ENCODE measurements at places on chromosomes 11 and 22. TPM values are rescaled to one million over a fixed set of nuclear protein-coding genes. Genes with fewer than 3 reads are reported as not detected.

DNA sequence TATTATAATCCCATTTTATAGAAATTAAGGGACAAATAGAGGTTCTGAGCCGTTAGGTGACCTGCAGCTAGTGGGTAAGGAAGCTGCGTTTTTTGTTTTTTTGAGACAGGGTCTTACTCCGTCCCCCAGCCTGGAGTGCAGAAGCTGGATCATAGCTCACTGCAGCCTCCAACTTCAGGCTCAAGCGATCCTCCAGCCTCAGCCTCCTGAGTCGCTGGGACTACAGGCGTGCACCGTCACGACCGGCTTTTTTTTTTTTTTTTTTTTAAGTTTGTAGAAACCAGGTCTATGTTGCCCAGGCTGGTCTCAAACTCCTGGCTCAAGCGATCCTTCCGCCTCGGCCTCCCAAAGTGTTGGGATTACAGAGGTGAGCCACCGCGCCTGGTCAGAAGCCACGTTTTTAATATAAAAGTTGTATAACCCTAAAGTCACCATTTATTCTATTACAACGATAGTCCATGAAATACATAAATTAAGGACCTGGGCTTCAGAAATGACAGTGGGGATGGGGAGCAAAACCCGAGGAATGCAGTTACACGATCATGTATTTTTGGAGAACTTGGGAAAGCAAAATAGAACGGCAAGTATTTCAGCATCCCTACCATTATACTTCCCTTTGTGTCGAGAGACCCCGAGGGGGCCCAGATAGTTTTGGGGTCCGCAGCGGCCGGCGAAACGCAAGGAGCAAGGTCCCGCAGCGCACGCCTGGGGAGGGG, 638 bp downstream of the SAAL1 start:
- DNase-seq: no peak

- peak; percentile 85 for DNase-seq
Measured at GRCh38 chr11:75514596-75514995, 11.1 kb downstream of the GDPD5 start.

- no peak for DNase-seq
Measured at GRCh38 chr11:61349916-61350315, 11.8 kb downstream of the CYB561A3 start.

TAF10 gene
- total RNA-seq: 192 TPM

DNA sequence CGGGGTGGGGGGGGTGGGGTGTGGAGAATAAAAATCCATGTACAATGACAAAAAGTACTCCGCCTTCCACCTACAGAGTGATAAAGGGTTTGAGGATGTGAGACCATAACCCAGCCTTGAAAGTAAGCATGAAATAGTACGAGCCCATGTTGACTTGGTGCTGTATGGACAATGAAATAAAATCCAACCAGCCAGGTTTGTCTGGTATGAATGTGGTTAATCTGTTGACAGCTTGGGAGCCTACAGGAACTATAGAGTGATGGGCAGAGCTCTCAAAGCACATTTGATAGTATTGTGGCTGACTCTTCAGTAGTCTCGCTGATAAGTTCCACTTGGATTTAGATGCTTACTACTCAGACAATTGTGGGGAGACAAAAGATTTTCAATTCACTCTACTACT, 48.8 kb upstream of the CD44 start:
- DNase-seq: no peak

OR4D9 gene
- total RNA-seq: 0.18 TPM

SEPTIN3 gene
- not detected for total RNA-seq

AIFM3 gene
- not detected for total RNA-seq

DNA sequence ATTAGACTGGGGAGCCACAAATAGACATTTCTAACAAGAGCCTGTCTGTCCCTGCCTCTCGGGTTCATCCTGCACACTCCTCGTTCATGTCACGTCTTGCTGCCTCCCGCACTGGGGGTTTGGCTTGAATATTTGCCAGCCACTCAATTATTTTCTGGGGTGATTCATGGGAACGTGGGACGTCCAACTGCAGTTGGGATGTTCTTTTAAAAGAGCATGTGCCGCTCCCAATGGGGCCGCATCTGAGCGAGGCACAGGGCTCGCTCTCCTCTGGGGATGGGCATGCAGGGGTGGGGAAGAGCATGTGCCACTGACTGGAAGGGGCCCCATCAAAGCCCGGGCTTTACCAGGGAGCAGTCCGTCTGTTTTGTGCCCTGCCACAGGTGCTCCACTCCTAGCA, 43.4 kb downstream of the PARVG start:
- no peak for DNase-seq

DNA sequence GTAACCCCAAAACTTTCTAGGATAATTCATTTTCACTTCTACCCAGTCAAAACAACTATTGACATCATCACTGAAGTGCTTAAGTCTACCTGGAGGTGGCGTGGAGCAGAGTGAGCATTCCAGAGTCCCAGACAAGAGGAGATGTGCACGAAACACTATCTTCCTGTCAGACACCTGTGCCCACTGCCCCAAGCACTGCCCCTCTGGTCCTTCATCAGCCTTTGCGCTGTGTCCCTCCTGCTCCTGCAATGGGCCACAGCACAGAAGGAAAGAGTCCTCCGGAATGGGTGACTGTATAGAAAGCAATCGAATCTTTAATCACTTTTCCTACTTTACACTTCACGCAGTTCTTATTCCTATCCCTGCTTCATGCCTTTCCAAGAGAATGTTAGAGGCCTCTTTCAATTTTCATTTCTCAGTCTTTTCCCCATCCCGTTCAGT, 512 bp upstream of the GRIA4 start:
- DNase-seq: peak; percentile 70

DNA sequence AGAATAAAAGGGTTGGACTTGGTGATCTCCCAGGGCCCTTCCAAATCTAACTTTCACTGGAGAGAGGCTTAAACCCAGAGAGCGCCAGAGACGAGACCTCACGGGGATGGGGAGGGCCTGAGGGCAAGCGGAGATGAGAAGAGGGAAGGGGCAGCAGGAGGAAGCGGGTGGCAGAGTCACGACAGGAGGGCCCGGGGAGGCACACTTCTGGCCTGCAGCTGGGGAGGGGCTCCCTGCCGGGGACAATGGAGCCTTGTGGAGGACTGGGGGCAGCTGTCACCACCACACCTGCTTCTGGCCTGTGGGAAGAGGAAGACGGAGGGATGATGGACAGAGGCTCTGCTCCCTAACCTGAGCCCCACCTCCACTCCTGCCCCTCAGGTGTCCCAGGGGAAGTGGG, 40.2 kb downstream of the PDE2A start:
- DNase-seq: no peak

GRCh38 chr11:88312628-88313027, 24.9 kb downstream of the CTSC start:
- no peak for DNase-seq

LRRC55 gene
- not detected for total RNA-seq

AMOTL1 gene
- 0.04 TPM for total RNA-seq

NNMT gene
- total RNA-seq: not detected

PDGFB gene
- total RNA-seq: 2.9 TPM

DNA sequence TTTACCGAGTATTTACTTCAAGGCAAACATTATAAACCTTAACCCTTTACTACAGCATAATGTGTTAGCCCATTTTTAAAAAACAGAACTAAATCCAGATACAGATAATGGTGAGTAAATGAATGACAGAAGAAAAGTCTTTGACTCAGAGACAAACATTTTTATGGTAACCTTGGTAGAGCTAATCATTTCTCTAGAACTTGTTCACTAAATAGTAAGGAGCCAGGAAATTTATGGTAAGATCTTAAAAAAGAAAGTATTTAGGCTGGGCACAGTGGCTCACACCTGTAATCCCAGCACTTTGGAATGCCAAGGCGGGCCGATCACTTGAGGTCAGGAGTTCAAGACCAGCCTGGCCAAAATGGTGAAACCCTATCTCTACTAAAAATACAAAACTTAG, 11.5 kb upstream of the FUT4 start:
- no peak for DNase-seq

DNA sequence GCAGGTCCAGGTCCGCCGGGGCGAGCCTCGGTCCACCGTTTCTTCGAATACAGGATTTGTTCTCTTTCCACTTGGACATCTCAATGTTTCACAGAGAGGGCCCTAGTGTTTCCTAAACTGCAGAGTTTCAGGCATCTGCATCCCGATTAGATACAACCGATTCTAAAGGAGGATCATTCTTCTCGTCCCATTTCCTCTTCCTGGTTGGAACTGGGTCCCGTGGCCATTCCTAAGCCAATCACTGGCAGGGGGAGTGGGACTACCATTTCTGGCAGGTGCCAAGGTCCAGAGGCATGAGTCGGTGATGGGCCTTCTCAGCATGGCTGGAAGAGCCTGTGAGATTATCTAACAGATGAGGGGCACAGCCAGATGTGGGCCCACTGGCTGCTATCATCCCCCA, 68.9 kb downstream of the ELFN2 start:
- no peak for DNase-seq

DEPDC7 gene
- not detected for total RNA-seq

- peak; percentile 20 for DNase-seq
Measured at GRCh38 chr22:30998329-30998728, 29.3 kb downstream of the TUG1 start.

RFPL2 gene
- total RNA-seq: not detected

DNA sequence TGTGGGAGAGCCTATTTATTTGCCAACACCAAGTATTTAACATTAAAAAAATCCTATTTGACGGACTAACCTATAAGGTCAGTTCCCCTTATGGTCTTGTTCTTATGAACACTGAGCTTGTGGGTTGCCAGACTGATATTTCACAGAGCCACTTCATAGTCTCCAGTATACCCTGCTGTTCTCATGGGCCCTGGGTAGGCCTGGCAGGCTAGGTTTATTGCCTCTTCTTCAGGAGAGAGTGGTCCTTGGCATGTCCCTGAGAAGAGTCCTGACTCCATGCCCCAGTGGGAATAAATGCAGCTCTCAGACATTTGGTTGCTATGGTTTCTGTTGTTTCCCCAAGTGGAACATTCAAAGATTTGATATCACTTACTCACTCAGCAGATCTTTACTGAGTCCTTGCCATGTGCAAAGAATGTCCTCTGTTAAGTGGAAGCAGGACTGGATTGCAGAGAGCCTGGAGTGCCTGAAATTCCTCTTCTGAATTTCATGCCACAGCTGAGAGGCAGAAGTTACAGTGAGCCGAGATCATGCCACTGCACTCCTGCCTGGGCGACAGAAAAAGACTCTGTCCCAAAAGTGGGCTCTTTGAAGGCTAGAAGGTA, 15.7 kb downstream of the SLC5A1 start:
- DNase-seq: no peak

DNA sequence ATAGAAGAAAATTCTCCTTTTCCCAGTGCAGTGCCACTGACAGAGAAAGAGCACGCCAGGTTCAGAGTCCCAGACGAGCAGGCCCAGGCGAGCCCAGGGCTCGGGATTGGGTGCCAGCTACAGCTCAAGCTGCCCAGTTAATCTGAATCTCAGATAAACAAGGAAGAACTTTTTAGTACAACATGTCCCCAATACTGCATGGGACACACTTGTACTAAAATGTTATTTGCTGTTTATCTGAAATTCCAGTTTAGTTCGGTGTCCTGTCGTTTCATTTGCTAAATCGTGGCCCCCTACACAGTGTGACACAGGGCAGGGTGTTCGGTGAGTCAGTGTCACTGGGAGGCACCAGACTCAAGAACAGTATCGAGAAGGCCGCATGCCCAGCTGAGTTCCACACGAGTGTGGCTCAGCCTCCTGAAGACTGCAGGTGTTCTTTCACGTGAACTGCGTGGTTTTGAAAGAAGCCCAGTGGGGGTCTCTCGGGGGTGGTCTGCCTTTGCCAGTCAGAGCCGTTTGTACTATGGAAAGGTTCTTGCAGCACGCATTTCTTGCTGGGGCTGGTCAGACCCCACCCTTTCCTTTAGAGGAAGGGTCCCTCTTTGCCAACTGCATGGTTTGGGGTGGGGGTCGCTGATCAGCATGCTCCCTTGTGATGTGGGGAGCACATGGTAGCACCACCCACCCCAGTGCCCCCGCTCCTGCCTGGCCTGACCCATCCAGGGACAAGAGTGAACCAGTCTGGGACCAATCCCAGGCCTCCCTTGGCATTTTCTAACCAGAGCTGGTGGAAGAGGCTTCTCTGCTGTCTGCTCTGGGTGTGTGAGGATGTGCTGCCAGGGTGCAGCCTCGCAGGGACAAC, 115.6 kb upstream of the B3GAT1 start:
- DNase-seq: no peak

GGTLC2 gene
- total RNA-seq: not detected

- DNase-seq: no peak
Measured at GRCh38 chr11:10506008-10506370, 35.0 kb downstream of the RNF141 start.

DRD4 gene
- total RNA-seq: not detected

RASD2 gene
- total RNA-seq: not detected

OR51E2 gene
- not detected for total RNA-seq

MYO18B gene
- not detected for total RNA-seq

OTOG gene
- total RNA-seq: not detected

GRCh38 chr11:45155058-45155551, 8.7 kb downstream of the PRDM11 start:
- DNase-seq: no peak

FSHB gene
- not detected for total RNA-seq

TTLL12 gene
- 31.2 TPM for total RNA-seq

GRCh38 chr11:30652801-30653200, 66.6 kb upstream of the MPPED2 start:
- DNase-seq: no peak

NLRP14 gene
- total RNA-seq: 0.51 TPM

GRCh38 chr11:115208808-115209259, 295.4 kb downstream of the CADM1 start:
- DNase-seq: no peak

DNA sequence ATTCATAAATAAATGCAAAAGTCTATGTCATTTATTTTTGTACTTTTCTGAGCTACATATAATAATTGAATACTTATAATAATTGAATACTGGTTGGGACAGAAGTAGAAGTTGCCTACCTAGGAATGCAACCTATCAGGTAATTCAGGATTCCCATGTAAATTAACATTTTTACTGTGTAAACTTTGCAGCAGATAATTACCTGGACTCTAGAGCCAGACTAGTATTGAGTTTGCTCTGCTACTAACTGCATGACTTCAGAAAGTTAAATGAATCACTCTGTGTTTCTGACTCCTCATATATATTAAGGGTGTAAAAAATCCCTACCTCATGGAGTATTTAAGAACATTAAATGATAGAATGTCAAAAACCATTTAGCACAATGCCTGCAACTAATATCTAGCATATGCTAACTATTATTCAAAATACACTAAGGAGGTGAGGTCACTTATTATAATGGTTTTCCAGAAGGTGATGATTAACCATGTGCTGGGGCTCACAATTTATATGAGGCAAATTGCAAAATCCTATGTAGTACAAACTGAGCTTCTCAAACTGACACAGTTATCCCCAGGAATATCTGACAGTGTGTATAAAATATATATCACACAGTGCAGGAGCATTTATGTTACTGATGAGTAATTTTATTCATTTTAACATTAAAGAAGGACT, 138.1 kb upstream of the ANO3 start:
- no peak for DNase-seq

SLC2A11 gene
- 30.3 TPM for total RNA-seq

GRCh38 chr11:134838708-134839107, 426.7 kb upstream of the B3GAT1 start:
- DNase-seq: no peak

GRIK4 gene
- not detected for total RNA-seq

FDXACB1 gene
- total RNA-seq: 2.5 TPM

GRCh38 chr11:120181376-120181975, 29.4 kb upstream of the OAF start:
- DNase-seq: no peak

Measured in Karpas-422 (cell line).